ENCODE measurements at places on chromosomes 5 and 9.

- DNase-seq, result no peak
These were observed 784 bp downstream of the NLN start for GRCh38 chr5:65722575-65723403.

GRCh38 chr9:17134396-17135294 is at the start of gene CNTLN:
Gene CNTLN (plus strand): TSS chr9:17135040. CDS start chr9:17135066, 26 bp downstream.
- no peak for DNase-seq

- DNase-seq, result no peak
These were observed 35.2 kb upstream of the GLDC start for GRCh38 chr9:6680797-6681146.

DNA sequence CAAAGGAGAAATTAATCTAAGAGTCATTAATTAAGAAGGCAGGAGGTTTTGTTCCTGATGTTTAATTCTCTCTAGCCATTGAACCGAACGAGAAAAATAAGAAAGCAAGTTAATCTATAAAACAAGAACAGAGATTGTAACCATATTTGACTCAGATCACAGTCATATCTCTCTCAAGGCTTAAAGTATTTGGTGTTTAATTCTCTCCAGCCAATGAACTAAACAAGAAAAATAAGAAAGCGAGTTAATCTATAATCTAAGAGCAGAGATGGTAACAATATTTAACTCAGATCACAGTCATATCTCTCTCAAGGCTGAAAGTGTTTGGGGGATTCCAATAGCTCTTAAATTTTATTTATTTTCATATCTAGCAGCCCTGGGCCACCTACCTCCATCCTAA is 74.4 kb upstream of the SHISAL2B start:
- no peak for DNase-seq

DNA sequence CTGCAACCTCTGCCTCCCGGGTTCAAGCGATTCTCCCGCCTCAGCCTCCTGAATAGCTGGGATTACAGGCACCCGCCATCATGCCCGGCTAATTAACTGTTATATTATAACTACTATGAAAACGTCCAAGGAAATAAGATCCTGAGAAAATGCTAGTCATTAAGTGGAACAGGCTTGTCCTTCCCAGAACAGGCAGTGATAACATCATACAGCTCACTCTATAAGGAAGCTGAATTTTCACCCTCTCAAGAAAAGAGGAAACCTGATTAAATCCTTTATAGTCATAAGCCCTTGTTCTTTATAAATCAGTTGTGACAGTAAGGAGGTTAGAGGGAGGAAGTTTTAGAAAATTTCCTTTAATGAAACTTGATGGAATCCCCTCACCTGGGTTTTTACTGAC is 163.9 kb upstream of the CLINT1 start:
- DNase-seq, result no peak

GRCh38 chr9:33117306-33117705 is 40.8 kb upstream of the SMU1 start:
- DNase-seq, result no peak

DNA sequence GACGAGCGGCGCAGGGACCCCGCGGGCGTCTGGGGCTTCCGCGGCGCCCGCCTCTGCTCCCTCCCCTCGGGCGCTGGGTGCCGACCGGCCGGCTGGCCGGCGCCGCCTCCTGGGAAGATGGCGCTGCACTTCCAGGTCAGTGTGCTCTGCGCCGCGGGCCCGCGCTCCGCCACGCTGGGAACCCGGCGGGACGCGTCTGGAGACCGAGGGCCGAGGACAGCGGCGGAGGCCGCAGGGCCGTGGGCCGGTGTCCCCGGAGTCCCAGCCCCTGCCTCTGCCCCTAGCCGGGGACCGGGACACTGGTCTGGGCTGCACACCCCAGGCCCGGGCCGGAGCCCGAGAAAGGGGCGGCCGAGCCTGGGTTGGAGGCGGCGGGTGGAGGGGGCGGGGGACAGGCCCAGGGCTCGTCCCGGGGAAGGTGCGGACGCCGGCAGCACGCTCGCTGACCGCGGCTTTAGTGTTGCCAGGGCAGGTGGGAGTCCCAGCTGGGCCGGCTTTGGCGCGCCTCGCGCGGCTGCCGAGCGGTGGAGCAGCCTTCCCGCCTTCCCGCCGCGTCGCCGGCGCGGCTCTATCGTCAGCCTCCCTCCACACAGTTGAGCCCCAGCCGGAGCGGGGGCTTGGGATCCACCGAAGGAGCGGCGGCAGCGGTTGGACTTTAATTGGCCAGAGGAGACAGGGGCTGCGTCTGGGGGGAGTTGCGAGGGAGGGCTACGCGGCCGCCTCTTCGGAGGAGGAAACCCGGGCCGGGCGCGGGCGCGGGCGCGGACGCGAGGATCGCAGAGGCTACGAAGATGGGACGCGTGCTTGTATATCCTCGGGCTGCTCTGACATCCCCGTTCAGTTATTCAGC is at the start of gene RANBP17:
RANBP17 (plus strand) TSS at position 102 of the 850 bp plus-strand sequence.
- DNase-seq, result no peak

DNA sequence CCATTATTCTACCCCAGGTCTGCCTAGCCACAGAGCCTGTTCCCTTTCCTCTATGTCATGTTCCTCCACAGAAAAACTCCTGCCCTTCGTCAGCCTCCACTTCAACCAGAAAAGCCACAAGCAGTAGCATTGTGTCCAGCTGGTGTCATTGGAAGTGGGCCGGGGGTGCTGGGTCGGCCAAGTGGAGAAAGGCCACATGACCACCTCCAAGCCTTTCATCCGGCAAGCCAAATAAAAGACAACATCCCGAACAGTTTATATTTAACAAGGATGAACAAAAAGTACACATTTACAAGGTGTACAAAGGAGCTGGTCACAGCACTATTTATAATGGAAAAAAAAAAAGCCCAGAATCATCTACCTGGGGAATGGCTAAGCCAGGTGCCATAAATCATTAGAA is 16.1 kb upstream of the SPOCK1 start:
- DNase-seq, result no peak

- DNase-seq, result no peak
These were observed 918.3 kb downstream of the NR2F1-AS1 start for GRCh38 chr5:92662741-92663140.

DNA sequence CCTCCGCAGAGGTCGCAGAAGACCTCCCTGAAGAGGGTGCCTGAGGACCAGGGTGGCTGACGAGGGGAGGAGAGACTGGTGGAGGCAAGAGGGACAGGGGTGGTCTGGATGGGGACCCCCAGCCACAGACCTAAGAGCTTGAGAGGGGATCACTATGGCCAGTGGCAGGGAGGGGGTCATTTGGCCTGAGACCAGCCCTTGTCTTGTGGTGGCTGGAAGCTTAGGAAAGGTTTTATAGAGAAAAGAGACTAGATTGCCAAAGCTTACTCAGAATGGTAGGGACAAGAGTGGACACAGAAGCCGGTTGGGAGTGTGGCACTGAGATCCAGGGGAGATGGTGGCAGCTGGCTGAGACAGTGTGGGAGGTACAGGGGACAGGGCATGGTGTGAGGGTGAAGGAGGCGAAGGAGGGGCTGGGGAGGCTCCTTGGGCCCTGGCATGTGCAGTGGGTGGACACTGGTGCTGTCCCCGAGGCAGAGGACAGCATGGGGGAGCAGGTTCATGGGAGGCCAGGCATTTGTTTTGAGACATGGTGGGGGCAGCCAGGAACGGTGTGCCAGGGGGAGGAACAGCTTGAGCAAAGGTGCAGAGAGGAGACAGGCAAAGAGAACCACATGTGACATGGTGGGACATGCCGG is 123.0 kb downstream of the C9orf50 start:
- no peak for DNase-seq

DNA sequence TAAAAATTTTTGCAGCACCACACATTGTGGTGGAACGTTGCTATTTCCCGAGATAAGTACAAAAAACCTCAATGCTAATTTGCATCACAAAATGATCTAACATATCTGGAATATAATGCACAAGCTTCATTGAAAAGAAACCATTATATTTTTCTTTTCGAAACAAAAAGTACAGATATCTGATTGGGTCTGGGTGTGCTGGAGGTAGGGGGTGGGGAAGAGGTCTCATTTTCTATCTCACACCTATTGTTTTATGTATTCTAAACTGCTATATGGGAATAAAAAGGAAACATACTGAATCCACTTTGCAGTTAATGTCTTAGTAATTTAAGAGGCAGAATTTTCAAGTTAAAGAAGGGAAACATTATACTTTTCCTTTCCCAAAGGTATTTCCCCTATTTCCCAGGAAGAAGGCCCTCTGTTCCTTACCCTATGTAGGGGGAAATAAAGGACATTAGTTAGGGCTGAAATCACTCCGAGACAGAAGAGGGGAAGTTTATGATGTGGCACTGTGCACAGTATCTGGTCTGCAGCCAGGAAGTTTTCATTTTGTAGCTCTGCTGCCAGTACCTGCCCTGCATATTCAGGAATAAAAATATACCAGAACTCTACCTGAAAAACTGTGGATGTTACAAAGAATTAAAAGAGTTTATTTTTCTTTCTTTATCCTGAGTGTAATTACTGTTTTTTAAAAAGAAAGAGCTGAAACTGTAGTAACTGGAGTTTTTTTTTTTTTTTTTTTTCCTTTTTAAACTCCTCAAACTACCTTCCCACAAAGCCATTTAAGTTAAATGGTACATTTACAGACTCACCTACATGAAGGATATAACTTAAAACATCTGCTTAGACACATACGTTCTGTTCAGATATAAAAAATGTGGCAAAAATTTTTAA is 7.4 kb downstream of the MEF2C start:
- DNase-seq, result no peak

GRCh38 chr5:38191693-38192092 is 66.7 kb upstream of the EGFLAM start:
- no peak for DNase-seq

- DNase-seq, result no peak
These were observed 73.0 kb downstream of the AP3B1 start for GRCh38 chr5:78221467-78221866.

DNA sequence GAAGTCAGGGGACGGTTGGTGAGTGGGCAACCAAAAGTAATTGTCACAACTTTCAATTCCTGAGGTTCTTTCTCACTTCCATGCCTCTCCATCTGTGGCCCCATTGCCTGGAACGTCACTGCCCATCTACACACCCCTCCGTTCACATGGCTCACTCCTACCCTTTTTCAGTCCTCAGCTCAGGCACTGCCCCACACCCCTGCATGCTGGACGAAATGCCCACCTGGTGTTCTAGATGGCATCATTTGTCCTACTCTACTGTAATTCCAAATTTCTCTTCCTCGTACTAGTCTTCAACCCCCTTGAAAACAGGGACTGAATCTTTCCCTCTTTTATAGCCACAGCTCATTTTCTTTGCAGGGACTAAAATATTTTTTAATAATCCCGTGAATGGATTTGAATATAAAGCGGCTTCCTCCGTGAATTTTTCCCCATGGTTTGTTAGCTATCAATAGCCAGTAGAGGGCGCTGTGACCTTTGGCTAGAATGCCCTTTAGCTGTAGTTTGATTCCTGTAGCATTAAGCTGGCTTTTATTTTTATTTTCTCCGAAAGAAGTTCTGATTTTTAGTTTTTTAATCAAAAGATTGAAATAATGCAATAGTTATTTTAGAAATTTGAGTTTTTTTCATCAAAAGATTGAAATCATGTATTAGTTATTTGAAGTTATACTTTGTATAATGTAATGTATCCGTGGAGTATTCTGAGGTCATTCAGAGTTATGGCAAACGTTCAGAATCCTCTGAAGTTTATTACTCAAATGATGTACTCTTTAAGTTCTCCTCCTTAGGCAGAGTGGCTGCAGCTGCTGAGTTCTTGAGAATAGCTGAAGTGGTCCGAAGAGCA is 232.1 kb downstream of the SH3GL2 start:
- DNase-seq, result no peak

DNA sequence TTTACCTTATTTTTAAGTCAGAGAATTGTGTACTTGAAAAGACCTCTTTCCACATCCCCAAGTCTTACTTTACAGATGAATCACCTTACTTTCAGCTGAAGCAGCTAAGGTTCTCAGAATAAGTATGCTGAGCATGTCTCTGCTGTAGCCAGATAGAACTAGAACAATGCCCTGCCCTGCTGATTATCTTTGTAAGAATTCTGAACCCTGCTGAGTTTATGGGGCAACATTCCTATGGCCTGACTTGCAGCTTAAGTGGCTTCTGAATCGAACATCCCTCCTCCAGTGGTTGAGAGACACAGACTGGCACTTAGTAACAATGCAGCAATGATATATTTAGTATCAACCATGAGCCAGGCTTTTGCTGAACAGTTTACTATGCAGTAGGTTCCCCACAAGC is 592.0 kb upstream of the WWC1 start:
- no peak for DNase-seq

DNA sequence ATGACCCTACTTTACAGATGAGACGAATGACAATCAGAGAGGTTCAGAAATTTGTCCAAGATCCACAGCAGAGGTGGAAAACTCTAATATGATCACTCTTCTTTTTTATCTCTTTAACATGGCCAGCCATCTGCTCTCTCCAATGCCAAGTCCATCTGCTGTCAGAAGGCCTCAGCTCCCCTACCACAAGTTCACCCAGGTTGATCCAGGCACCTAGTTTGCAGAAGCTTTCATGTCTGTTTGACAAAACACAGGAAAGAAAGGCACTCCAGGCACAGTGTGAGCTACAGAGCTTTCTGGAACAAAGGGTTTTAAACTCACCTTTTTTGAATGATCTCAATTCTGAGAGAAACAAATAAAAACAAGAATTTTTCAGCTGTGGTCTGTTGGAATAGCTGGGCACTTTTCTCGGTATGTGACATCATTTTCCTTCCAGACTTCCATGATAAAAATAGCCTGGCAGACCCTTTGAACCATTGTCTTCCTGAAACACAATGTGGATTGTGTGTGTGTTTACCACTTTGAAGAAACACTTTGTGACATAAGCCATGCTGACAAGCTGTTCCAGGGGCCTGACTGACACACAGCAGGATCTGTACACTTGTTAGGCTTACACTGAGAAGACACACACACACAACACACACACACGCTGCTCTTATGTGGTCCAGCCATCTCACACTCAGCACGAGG is 214.3 kb downstream of the AGTPBP1 start:
- no peak for DNase-seq

GRCh38 chr9:32424616-32425015 is 40.2 kb downstream of the ACO1 start:
- no peak for DNase-seq

DNA sequence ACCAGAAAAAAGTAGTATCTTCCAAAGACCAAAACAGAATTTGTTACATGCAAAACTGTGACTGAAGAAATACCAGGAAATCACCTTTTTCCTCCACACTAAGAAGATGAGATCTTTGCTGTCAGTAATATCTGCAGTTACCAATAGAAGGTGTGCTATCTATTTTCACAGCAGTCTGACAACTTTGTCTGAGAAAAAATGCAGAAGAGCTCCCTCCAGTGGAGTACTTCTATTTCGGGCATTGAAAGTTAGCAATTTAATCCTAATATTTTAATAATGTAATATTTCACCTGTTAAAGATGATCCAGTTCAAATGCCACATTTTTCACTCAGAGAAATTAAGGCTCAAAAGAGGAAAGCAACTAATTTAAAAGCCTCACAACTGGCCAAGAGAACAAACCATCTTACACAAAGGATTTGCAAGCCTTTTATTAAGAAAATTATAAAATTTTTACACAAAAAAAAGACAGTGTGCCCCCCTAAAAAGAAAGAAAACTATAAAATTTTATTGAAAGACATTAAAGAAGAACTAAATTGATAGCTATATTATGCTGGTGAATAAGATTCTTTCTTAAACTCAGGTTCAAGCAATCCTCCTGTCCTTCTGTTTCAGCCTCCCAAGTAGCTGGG is 50.6 kb downstream of the DEPDC1B start:
- no peak for DNase-seq

- DNase-seq, result no peak
These were observed 14.0 kb downstream of the ACTBL2 start for GRCh38 chr5:57468481-57469163.

GRCh38 chr5:152514827-152515397 is 109.8 kb upstream of the NMUR2 start:
- DNase-seq, result no peak

- DNase-seq, result no peak
These were observed 194.0 kb downstream of the EFNA5 start for GRCh38 chr5:107476783-107477182.

Measured in stimulated activated CD4-positive, alpha-beta T cell treated with anti-CD3 and anti-CD28 coated beads, Interleukin-15, amount 100 ng/mL, for 1 hour (primary cell).